ENCODE measurements at places on chromosomes 2 and 18.

GRCh38 chr2:24385366-24385765 is 25.0 kb upstream of the ITSN2 start:
- DNase-seq = no peak

GRCh38 chr2:136185981-136186776 is 68.2 kb upstream of the CXCR4 start:
- no peak for DNase-seq

DNA sequence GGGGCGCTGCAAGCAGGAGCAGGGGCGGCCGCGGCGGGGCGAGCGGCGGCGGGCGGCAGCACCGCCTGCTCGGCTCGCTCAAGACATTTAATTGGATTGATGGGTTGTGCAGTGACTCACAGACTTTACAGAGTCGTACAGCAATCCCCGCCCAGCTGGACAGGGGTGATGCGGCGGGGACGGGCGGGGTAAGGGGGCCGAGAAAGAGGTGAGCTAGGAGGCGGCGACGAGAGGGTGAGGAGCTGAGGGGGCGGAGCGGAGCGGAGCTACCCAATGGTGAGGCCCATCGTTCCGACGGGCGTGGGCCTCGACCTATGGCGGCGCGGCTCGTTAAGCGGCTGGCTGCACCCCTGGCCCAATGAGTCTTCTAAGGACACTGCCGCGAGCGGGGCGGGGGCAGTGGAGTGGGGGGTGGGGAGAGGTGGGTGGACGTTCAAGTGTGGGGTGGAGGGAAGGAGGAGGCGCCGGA is 97.1 kb upstream of the SERTAD2 start:
- peak; percentile 99 for DNase-seq

- DNase-seq = no peak
Measured at GRCh38 chr2:114185501-114185900, 256.9 kb upstream of the DPP10 start.

DNA sequence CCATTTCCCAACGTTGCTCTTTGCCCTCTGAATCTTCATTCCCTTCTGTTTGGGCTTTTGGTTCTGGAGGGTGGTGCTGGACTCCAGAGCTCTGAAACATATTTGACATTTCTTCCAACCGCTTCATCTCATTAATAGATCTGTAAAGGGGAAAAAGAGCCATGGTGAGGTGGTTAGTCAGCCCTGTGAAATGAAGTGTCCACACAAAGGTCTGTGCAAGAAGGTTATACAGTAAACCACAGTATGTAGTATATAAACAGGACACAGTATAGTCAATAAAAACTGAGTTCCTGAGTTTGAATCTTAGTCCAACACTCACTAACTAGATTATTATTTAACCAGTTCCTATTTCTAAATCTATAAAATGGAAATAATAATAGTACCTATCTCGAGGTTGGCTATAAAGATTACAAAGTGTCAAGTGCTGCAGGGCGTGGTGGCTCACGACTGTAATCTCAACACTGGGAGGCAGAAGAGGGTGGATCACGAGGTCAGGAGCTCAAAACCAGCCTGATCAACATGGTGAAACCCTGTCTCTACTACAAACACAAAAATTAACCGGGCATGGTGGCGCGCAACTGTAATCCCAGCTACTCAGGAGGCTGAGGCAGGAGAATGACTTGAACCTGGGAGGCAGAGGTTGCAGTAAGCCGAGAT is 13.1 kb downstream of the STARD7 start:
- DNase-seq = no peak

DNA sequence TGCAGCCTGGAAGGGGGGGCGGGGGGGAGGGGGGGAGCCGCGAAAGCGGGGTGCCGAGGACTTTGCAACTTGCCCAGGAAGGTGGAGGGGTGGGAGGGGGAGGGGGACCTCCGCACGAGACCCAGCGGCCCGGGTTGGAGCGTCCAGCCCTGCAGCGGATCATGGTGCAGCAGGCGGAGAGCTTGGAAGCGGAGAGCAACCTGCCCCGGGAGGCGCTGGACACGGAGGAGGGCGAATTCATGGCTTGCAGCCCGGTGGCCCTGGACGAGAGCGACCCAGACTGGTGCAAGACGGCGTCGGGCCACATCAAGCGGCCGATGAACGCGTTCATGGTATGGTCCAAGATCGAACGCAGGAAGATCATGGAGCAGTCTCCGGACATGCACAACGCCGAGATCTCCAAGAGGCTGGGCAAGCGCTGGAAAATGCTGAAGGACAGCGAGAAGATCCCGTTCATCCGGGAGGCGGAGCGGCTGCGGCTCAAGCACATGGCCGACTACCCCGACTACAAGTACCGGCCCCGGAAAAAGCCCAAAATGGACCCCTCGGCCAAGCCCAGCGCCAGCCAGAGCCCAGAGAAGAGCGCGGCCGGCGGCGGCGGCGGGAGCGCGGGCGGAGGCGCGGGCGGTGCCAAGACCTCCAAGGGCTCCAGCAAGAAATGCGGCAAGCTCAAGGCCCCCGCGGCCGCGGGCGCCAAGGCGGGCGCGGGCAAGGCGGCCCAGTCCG is 540 bp downstream of the SOX11 start:
- no peak for DNase-seq

GRCh38 chr2:24512831-24513230 is 21.8 kb downstream of the NCOA1 start:
- DNase-seq = no peak
